ENCODE measurements at places on chromosomes 6 and 20.

- no peak for DNase-seq
Measured at GRCh38 chr20:50107796-50108331, 5.1 kb downstream of the UBE2V1 start.

GRCh38 chr20:58719258-58719657, 26.7 kb downstream of the NPEPL1 start:
- DNase-seq = no peak

DNA sequence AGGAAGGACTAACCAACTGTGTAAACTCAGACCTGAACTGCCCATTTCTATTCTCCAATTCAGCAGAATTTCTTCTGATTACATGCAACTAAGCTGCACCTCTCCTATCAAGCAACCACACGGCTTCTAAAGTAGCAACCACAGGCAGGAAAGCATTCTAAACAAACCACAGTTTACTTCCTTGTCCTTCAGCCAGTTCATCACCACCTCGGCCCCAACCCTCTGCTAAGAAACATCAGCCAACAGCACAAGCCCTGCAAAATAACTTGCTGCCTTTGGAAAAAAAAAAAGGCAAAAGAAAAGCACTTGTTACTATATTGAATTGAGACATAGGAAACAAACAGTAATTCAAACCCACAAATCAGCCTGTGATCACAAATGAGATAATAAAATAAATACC, 140.3 kb downstream of the NFATC2 start:
- no peak for DNase-seq

- peak; percentile 29 for DNase-seq
Measured at GRCh38 chr6:118663993-118664985, 12.9 kb upstream of the CEP85L start.

DNA sequence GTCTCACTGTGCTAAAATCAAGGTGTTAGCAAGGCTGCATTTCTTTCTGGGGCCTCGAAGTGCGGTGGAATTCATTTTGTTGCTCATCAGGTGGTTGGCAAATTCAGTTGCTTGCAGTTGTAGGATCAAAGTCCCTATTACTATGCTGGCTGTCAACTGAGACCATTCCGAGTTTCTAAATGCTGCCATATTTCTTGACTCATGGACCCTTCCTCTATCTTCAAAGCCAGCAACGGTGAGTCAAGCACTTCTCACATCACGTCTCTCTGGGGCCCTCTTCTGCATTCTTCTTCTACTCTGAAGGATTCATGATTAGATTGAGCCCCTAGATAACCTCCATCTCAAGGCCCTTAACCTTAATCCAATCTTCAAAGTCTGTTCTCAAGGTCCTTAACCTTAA, 619.7 kb downstream of the HACE1 start:
- DNase-seq = no peak

GRCh38 chr6:82589509-82590206, 226.0 kb downstream of the TPBG start:
- DNase-seq = peak; percentile 51

GRCh38 chr6:84556541-84557335, 207.7 kb downstream of the TBX18 start:
- no peak for DNase-seq

DNA sequence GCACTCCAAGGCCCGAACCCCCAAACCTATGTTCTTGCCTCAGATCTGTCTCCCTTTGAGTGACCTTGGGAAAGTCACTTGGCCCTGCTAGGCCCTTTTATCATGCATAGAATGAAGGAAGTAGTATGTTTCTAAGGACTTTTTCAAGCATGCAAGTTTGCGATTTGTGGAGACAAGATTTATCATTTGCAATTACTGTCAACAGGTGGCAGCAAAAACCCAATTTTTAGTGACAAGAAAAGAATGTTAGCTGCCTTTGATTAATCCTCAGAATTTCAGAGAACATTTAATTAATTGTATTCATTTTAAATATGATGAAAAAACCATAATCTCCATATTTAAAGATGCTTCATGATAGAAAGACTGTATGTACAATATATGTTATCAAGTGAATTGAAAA, 28.3 kb upstream of the PREP start:
- DNase-seq = peak; percentile 30

DNA sequence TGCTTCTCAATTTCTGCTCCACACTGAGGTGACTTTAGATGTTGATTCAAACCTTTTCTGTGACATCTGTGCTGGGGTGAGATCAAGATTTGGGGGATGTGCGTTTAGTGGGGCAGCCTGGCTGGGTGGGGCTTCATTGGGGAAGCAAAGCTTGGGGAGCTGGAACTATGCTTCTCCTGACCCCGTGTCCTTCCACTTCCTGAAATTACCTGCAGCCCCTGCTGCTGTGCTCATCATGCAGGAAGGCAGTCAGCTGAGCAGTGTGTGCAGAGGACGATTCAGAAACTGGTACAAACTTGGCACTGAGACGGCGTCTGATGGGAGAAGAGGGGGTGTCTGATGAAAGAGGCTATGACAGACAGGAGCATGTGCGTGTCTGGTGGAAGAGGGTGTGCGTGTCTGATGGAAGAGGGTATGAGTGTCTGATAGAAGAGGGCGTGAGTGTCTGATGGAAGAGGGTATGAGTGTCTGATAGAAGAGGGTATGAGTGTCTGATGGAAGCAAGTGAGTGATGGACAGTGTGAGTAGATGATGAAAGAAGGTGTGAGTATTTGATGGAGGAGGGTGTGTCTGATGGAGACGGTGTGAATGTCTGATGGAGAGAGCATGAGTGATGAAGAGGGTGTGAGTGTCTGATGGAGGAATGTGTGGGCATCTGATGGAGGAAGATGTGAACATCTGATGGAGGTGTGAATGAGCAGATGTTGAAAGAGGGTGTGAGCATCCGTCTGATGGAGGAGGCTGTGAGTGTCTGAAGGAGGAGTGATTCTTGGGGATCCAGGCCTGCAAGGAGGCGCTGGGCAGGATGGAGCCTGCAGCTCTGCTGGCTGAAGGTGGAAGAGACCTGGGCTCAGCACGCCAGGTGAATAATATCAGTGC, 103.4 kb downstream of the SYCP2 start:
- DNase-seq = no peak

GRCh38 chr20:59001449-59002171, 5.4 kb downstream of the CTSZ start:
- no peak for DNase-seq

GRCh38 chr6:217048-217659, 75.1 kb upstream of the DUSP22 start:
- no peak for DNase-seq

GRCh38 chr6:7047966-7048365, 59.8 kb upstream of the RREB1 start:
- no peak for DNase-seq

DNA sequence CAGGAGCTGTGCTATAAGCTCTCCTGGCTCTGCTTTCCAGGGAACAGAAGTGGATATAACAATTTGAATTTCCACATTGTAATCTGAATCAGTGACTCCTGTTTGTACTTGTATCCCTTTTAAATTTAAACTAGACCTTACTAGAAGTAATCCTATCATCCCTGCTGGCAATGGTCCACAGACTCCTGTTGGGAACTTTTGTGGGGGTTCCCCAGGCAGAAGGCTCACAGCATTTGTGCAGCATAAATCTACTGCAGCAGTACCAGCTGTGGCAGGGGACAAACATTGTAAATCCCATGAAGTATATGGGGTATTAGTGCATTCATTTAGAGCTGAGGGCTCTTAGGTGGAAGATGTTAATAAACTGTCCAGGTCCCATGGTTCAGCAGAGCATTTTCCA, 12.0 kb upstream of the PDCD2 start:
- DNase-seq = no peak

- DNase-seq = peak; percentile 61
Measured at GRCh38 chr20:49713753-49714712, at the start of gene B4GALT5. B4GALT5 (minus strand) TSS chr20:49713878; CDS start chr20:49713690, 188 bp downstream.

DNA sequence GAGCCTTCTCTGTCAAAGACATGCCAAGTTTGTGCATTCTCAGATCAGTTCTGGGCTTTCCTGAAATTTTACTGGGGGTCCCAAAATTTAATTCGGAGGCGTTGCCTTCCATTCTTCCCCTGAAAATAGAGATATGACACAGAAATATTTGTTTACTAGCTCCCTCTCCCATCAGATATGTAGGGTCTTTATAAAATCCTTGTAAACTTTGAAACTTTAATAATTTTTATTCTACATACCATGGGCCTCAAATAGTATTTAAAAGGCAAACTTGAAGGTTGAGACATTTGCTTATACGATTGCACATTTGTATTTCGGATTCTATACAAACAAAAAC, 54.6 kb downstream of the IL20RA start:
- no peak for DNase-seq

- no peak for DNase-seq
Measured at GRCh38 chr6:46338131-46338530, 153.1 kb downstream of the RCAN2 start.

GRCh38 chr6:84517741-84518530, 246.5 kb downstream of the TBX18 start:
- no peak for DNase-seq

DNA sequence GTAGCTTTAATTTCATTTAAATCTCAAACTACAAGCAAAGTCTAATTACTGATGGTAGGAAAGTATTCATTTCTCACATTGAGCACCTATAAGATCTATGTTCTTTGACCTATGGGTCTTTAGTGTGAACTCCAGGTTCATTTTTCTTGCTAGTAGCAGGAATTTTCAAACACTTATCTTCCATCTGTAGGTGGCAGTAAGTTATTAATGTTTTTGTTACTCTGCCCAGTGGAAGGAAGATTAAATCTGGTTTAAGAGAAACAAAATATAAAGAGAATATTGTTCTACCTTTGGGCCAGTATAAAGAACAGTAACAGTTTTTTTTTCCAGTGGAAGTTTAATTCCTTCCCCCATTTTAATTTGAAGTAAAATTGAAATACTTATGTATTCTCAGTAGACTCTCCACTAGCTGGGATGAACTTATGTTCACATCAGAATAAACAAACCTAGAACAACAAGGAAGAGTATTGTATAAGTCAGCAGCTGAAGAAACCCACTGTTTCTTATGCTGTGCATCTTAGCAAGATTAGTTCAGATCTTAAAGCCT, 328.2 kb downstream of the PHF3 start:
- DNase-seq = peak; percentile 1

DNA sequence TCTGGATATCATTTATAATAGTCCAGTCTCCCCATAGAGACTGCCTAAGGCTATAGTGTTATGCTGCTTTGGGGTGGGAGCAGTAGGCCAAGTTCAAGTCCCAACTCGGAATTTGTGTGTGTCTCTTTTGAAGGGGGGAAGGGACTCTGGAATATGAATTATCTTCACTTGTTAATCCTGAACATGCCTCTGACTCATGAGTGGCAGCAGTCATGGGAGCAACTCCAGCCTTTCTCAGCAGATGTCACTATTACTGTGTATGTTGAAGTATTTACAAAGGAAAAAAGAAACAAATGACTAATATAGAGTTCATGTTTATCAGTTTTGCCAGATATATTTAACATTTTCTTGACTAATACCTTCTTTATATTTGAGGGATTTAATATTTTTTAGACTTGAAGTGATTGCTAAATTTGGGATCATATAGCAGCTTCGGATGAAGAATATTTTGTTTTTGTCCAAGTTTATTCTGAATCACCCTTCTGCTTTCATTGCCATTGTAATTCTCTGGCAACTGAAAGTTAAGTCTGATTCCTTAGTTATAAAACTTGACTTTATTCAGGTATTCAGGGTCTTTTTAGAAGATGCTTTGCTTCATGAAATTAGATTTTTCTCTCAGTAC, 23.4 kb downstream of the FAM217A start:
- peak; percentile 81 for DNase-seq

- peak; percentile 88 for DNase-seq
Measured at GRCh38 chr20:2283706-2284423, 11.9 kb upstream of the TGM3 start.

DNA sequence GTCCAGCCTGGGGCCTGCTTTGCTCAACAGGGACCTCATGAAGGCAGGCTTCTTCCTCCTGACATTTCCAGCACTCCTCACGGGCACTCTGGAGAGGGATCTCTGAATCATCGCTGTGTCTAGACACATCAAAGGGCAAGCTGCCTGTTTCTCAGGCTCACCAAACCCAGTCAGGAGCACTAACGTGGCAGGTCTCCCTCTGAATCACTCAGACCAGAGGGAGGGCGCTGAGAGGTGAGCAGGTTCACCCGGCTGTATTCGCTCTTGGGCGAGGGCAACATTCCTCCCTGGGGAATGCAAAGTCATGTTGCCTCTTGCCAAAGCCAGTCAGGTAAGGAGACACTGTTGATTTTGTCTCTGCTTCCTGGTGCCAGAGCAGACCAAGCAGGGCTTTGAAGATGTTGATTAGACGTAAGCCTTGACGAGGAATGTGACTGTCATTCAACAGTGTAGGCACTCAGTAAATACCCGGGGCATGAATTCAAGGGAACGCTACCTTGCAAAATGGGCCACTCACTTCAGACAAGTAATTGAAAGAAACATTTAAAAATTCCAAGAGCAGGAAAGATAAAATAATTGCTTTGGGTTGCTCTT, 50.1 kb downstream of the CYP24A1 start:
- DNase-seq = peak; percentile 99

GRCh38 chr6:33249732-33250630, 21.7 kb downstream of the VPS52 start:
- DNase-seq = peak; percentile 47

GRCh38 chr20:40943591-40943990, 85.0 kb upstream of the TOP1 start:
- no peak for DNase-seq

DNA sequence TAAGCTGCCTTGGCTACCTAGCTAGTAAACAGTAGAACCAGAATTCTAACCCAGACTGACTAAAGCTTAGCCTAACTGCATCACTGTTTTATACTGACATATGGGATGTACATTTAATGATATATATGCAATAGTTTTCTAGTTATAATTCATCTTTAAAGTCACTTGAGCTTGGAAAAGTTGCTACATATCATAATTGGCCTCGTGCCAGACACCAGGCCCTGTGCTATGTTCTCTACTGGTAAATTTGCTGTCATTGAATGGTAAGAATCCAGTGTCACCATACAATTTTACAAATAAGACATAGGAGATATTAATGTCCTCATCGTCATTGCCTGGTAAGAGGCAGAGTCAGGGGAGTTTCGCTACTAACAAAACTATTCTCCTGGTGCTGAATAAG, 396.8 kb downstream of the CDKAL1 start:
- no peak for DNase-seq

DNA sequence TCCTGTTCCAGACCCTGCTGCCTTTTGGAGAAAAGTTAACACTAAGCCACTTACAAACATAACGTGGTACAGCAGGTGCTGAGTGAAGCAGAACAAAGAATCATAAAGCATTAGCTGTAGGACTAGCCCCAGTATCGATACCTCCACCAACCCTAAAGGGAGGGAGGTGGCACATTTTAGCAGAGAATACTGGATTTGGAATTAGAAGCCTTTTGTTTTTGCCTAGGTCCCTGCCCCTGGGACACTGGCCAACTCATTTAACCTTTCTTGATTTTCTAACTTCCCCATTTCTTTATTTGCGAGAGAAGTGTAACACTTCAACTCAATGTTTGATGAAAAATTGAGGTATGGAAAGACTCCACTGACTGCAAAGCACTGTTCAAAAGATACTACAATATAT, 93.5 kb downstream of the B3GAT2 start:
- DNase-seq = no peak

- peak; percentile 24 for DNase-seq
Measured at GRCh38 chr6:5541751-5542432, 280.6 kb downstream of the FARS2 start.
